ENCODE measurements at places on chromosomes 3 and 15. TPM values are rescaled to one million over a fixed set of nuclear protein-coding genes. Genes with fewer than 3 reads are reported as not detected.

GRCh38 chr15:83571820-83572707, 81.9 kb upstream of the ADAMTSL3 start:
- no peak for DNase-seq

The HLTF gene
- total RNA-seq, result 25.0 TPM

DNA sequence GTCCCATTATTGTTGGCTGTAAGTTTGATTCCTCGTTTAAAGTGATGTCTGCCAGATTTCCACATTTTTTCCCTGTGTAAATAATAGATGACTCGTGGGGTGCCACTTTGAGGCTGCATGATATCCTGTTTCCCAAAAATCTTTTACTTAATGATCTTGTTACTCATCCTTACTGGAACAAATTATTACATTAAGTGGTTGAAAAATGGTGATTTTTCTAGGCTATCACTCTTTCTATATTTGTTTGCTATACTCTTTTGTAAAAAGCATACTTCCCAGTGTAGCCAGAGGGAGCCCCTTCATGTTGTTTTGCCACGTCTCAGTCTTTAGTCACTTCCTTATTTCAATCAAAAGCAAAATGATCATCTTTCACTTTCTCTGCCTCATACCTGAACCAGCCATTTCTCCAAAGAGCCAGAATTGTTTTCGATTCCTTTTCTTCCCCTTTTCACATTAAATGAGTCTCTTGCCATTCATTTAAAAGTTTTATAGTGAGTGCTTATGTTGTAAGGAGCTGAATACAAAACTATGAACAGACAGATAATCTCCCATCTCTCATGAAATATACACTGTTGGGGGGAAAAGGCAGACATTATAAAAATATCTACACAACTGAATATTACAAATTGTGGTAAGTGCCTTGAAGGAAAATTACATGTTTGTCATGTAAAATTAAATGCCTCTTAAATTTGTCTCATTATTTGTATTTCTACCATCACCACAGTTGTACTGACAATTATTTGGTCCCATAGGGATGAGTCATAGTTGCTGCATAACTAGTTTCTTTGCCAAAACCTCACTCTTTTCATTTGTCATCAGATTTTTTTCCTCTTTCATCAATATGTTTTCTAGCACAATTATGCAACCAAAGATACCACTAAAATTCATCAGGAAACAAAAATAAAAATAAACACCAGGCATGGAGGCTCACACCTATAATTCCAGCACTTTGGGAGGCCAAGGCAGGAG, 41.5 kb downstream of the ADGRG7 start:
- no peak for DNase-seq

GRCh38 chr15:48703544-48703943, 58.0 kb upstream of the FBN1 start:
- DNase-seq, result no peak

The MTHFS gene
- 10.4 TPM for total RNA-seq

GRCh38 chr15:66477011-66477410, 20.6 kb downstream of the SNAPC5 start:
- no peak for DNase-seq

DNA sequence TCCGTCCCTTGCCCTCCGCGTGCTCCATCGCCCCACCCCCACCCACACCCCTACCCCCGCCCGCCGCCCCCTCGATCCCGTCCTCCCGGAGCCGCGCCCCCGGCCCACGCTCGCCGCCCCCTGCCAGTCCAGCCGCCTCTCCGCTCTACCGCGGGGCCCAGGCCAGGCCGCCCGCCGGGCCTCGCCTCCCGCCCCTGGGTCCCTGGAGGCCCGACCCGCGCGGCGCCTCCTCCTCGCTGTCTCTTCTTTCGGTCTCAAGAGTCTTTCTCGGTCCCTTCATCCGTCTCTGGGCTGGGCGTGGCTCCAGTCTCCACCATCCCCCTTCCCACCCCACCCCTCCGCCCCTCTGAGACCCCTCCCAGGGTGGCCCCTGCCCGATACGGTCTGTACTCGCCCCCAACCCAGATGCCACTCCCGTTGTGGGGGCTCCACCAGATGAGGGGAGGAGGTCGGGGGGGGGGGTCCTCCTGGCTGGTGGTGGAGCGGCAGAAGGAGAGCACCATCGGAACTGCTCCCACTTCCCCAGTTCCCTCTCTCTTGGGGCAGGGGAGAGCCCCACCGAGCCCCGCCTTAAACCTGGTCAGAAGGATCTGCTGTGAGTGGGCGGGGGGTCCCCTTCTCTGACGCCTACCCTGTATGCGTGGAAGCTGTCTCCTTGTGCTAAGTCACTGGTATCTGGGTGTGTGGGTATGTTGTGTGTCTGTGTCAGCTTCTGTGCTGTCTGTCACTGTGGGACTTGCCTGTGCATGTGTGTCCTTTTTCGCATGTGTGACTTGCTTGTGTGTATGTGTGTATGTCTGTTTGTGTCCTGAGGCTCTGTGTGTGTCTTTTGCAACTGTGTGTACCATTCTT, 1.0 kb downstream of the PRKCD start:
- no peak for DNase-seq

GRCh38 chr3:156180077-156180476, 59.7 kb downstream of the KCNAB1 start:
- DNase-seq, result no peak

GRCh38 chr3:5194801-5195509, 7.4 kb downstream of the EDEM1 start:
- no peak for DNase-seq

The THSD4 gene
- 68.3 TPM for total RNA-seq

GRCh38 chr15:41183581-41183980, 47.0 kb downstream of the EXD1 start:
- no peak for DNase-seq

The TRH gene
- not detected for total RNA-seq

DNA sequence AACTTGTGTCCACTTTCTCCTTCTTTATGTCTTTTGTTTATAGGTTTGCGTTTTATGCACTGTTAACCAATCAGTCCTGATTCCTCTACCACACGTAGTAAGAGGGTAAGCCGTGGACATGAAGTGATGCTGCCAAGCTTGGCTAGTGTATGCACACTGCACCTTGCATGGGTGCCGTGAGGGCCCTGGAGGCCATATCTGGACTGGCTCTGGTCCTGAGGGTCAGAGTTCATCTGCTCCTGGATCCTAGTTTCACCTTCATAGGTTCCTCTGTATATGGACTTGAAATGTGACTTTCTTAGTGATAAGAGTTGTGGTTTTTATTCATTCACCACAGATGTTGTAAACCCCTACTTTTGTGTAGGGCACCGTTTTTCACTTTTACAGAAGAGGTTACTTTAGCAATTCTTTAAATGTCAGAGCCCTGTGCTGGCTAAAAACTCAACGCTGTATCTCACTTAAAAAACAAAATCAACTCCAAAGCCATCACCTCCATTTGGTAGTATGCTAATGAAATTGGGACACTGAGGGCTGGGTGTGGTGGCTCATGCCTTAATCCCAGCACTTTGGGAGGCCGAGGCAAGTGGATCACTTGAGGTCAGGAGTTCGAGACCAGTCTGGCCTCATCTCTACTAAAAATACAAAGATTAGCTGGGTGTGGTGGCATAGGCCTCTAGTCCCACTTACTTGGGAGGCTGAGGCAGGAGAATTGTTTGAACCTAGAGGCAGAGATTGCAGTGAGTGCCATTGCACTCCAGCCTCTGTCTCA, 22.9 kb downstream of the SIAH2 start:
- no peak for DNase-seq

- DNase-seq, result no peak
These were observed 262.8 kb upstream of the TBL1XR1 start for GRCh38 chr3:177460047-177460446.

The LRTM1 gene
- total RNA-seq, result not detected

DNA sequence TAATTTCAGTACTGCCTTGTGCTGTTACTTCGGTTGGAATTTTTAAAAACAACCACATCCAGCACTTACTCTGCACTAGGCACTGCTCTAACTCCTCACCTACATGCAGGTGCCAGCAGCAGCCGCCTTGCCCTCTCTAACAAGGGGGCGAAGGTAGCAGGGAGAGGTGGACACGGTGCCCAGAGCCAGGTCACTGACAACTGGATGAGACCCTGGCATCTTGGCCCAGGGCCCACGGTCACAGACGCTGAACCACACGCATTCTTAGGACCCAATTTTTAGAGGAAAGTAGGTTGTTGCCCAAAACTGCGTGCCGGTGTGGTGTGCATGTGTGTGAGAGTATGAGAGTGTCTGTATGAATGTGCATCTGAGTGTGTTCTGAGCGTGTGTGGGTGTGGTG, 63.4 kb upstream of the GATA2 start:
- no peak for DNase-seq

The RNU6-1 gene
- not detected for total RNA-seq

- DNase-seq, result no peak
These were observed 41.9 kb downstream of the CCNL1 start for GRCh38 chr3:157117875-157118654.

The WDR72 gene
- total RNA-seq, result 0.10 TPM

DNA sequence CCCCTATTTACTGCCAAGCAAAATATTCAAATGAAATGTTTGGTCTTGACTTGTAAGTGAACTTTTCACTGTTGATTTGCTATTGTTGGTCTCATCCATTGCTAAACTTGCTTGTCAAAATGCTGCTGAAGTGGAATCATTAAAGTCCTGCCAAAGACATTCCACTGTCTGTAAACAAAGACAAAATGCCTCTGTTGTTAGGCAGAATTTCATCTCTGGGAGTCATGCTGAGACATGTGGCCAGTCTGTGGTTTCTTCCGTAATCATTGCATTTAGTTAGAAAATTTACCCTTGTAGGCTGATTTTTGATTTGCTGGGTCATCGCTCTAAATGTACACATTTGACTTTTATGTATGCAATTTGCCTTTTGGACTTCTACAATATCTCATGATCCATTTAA, 577.7 kb downstream of the MECOM start:
- DNase-seq, result no peak

- no peak for DNase-seq
These were observed 194.1 kb upstream of the ARHGEF26 start for GRCh38 chr3:153927107-153927506.

- peak; percentile 58 for DNase-seq
These were observed 706 bp downstream of the DVL3 start for GRCh38 chr3:184155644-184156521.

DNA sequence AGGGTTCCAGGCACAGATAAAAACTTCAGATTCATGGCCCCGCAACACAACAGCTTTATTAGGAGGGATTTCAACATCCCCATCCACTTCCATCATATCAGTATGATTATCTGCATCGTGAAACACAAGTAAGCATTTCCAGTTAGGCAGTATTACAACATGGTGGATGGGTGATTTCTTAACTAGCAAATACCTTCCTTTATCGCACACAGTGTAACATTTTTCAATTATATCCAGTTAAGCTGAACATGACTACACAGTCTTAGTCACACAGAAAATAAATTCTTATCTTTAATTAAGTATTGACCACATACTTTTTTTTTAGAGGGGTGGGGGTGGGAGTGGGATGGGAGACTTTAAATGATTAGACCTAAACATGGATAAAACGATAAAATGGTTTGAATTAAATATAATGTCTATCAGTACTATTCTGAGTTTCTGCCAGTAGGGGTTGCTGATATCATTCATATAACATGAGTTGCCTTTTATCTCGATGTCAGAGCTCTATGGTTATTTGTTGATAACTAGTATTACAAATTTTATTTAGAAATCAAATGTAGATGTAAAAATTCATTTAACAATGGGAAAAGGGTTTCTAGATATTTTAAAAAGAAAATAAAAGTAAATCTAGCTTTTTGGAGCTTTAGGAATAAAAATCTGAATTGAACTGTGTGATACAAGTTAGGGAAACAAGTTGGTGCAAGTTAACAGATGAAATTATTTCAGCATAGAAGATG, 146.6 kb downstream of the TBL1XR1 start:
- DNase-seq, result no peak

GRCh38 chr15:62809968-62810260, 232.6 kb upstream of the TPM1 start:
- DNase-seq, result no peak

The ISLR2 gene
- 1.9 TPM for total RNA-seq

DNA sequence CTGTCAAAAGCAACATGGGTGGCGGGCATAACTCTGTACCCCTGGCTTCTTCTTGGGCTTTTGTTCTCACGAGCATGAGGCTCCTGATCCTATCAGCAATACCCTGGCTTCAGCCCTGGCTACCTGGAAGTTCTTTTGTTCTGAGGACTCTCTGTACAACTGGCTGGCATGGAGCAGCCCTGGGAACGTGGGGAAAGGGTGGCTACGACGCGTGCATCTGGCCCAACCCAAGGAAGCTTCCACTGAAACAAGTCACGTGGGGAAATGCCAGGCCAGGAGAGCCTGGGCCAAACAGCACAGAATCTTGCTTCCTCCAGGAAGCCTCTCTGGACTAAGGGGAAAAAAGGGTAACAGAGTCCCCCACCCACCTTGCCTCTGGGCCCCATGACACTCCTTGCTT, 22.7 kb upstream of the ATP2B2 start:
- no peak for DNase-seq

- no peak for DNase-seq
These were observed 70.5 kb downstream of the SETMAR start for GRCh38 chr3:4373669-4374068.

- no peak for DNase-seq
These were observed 32.9 kb downstream of the OR4F15 start for GRCh38 chr15:101844916-101845315.

The IL16 gene
- 4.7 TPM for total RNA-seq

The FBXL2 gene
- 2.7 TPM for total RNA-seq

GRCh38 chr3:176690083-176690869, 507.0 kb downstream of the TBL1XR1 start:
- DNase-seq, result no peak

- peak; percentile 30 for DNase-seq
These were observed 234.5 kb upstream of the ICE2 start for GRCh38 chr15:60713119-60714084.

DNA sequence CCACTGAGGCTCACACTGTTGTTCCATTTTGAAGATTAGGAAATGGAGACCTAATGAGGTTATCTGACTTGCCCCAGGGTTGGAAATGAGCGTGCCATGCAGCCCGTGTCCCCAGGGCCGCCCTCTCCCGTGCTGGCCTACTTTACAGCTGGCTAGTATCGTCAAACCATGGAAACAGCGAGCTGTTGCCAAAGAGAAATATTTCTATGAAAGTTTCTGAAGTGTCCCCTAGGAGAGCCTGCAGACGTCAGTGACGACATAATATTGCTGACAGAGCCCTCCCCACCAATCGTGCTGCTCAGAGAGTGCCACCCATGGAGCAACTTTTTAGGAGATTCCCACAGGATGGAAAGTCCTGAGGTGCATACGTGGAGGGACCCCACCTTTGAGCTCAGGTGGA, 11.2 kb upstream of the FAM174B start:
- DNase-seq, result peak; percentile 54

GRCh38 chr15:78614021-78614420, 6.8 kb downstream of the CHRNA3 start:
- DNase-seq, result no peak

The PLD1 gene
- 67.8 TPM for total RNA-seq

GRCh38 chr3:39098473-39099000, 8.9 kb downstream of the GORASP1 start:
- DNase-seq, result no peak

DNA sequence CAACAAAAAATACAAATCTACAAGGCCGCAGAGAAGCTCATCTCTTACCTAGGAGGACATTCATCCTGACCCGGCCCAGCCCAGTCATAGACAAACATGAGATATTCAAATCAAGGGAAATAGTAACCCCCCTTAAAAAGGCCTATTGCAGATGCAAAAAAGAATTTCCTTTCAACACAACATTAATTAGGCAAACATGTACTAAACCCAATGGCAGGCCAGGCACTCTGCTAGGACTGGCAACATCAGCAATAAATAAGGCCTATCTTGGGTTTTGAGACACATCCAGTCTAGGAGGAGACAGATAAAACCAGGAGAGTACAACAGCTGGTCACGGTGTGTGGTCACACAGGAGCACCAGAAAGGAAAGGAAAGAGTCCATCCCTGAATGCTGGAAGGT, 61.4 kb downstream of the ADCY5 start:
- DNase-seq, result no peak
